ENCODE measurements at places on chromosomes 1 and 21.

- DNase-seq, result no peak
Observed at GRCh38 chr1:150798525-150798924, 9.5 kb downstream of the CTSK start.

GRCh38 chr1:105072850-105073249 is 1323.2 kb downstream of the AMY1C start:
- no peak for DNase-seq

GRCh38 chr1:43402089-43402865 is 12.6 kb downstream of the SZT2 start:
- no peak for DNase-seq

GRCh38 chr1:212313616-212314015 is 28.4 kb downstream of the PPP2R5A start:
- no peak for DNase-seq

DNA sequence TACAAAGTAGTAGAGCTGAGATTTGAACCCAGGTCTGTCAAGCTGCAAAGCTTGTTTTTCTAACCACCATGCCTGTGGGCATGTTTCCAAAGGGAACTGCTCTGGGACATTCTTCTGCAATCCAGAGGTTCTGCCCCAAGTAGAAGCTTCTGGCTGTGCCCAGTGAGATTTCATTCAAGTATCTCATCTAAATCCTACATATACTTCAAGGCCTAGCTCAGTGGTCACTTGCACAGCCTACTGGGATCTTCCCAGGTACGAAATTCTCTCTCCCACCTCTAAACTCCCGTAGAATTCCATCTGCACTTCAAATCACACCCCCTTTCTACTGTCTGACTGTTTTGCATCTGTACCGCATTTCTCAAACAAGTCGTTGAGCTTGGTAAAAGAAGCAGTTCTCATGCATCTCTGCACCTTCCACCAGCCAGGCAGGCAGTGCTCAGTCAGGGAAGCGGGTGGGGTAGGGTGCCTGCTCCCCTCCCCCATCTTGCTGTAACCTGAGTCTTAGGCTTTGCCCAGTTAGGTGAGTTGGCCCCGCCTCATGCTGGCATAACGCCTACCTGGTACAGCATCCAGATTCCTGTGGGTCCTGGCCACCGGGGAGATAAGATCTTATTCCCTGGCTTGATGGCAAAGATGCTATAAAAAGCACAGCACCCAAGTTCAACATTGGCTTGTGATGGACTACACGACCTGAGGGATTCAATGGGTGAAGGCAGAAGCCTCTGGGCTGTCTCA is 13.5 kb downstream of the SLC9A1 start:
- no peak for DNase-seq

Measured in activated naive CD4-positive, alpha-beta T cell (primary cell).